EH (cell line): ENCODE measurements at places on chromosomes 4 and X.

GRCh38 chr4:43369036-43369594, 476.6 kb downstream of the GRXCR1 start:
- no peak for DNase-seq

DNA sequence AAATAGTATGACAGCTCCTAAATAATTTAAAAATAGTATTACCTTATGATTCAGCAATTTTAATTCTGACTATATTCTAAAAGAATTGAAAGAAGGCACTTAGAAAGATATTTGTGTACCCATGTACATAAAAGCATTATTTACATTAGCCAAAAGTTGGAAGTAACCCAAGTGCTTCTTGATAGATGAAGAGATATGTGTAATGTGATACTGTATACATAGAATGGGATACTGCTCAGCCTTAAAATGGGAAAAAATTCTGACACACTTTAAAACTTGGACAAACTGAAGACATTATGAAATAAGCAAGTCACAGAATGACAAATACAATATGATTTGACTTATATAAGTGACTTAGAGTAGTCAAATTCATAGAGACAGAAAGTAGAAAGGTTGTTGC, 112.2 kb downstream of the IDS start:
- peak; percentile 70 for DNase-seq

GRCh38 chr4:122541996-122542395, 78.9 kb downstream of the IL21 start:
- no peak for DNase-seq

DNA sequence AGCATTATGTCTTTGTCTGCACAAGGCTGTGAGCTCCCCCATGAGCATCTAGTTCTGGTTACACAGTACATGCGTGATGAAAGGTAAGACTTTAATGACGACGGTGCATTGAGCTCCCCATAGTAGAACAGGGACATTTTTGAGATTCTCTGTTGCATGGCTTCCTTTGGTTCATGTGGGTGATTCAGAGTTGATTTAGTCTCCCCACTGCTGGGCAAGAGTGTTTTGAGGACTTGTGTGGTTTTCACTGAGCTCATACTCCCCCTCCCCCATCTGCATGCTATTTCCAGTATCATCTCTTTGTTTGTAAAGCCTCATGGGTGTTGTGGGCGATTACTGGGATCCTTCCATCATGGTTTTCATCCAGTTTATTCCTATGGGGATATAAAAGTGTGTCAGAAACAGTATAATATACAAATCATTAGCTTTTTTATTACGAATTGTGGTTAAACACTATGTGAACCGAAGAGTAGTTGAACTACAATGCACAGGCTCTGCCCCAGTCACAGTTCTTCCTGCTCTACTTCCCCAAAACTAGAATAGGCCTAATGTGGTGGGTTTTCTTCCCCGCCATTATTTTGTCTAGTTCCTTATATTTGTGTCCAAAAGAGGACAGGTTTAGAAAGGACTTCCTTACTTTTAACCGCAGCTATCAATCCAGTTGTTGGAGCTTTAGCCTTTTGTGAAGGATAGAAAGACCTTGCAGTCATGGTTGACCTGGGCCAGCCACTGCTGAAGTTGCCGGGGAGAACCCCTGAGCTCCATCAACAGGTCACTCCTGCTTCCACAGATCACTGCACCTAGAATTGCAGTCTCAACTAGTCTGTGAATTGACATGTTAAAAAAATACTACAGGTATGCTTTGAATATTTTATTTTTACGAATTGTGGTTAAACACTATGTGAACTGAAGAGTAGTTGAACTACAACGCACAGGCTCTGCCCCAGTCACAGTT, 30.4 kb downstream of the KIT start:
- DNase-seq: peak; percentile 74

- DNase-seq: no peak
Measured at GRCh38 chr4:103947617-103948016, 227.8 kb upstream of the TACR3 start.

DNA sequence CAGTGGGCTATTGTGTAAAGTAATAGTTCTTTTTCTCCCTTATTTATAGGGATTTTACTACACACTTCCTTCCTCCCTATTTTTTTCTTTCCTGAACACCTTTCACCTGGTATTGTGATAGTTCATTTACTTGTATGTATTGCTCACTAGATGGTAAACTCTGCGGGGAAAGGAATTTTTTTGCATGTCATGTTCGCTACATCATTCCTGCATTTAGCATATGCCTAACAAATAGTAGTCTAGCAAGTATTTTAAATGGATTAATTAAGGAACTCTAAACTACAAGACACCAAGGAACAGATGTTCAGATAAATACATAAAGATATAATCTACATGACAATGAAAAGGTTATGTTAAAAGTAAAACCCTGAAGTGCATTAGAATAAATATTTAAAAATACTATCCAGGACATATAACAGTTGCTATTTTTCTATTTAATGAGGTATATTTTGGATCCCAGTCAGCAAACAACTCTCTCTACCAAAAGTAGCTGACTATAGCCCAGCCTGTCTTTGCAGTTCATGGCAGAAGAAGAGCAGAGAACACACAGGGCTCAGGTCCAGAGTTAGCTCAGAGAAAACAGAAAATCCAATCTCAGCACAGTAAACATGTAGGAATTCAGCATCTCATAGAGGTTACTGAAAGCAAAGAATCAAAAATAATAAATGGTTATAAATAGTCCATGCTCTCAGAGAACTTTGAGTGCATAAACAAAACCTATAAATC, 87.8 kb downstream of the PACRGL start:
- no peak for DNase-seq
